ENCODE measurements at places on chromosomes 4 and X.

GRCh38 chrX:35023683-35024082 lies 81.1 kb downstream of the FAM47B start:
- no peak for DNase-seq

DNA sequence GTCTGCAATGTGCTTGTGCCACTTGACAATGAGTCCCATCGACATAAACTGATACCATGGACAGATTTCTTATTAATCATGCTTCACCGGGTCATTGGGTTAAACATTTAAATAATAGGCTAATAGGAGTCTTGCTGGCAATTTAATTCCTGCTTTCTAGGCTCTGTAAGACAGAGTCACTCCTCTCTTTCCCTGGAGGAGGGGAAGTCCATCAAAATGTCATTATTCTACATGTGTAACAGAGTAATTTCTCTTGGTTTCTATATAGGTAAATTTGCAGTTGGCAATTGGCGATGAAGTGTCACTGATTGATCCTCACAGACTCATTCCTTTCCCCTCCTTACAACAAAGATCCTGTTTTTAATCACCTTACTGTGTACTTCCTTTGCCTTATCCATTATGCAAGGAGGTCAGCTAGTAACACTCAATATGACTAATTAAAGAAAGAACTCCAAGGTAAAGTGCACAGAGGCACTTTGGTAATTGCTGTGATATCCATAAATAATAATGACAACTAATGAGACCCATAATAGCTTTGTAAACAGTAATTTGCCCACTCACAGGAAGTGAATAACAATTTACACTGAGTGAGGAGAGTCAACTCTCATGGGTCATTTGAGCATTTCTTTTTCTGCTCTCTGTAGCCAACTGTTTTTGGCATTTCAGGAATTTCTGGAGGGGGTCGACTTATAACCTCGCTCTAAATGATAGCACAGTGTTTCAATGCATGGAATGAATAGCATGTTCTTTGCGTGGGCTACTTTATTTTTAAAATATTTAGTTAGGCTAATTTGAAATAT lies 184.0 kb downstream of the UGT8 start:
- no peak for DNase-seq

- DNase-seq, result no peak
Observed at GRCh38 chr4:26048378-26048882, 134.4 kb downstream of the SMIM20 start.

- DNase-seq, result peak; percentile 11
Observed at GRCh38 chrX:68503836-68504636, 5.2 kb downstream of the YIPF6 start.

GRCh38 chr4:70914000-70914399 lies 11.8 kb downstream of the MOB1B start:
- DNase-seq, result no peak
